ENCODE measurements at places on chromosomes 2 and 18.

- DNase-seq = no peak
These were observed 3.6 kb downstream of the LGALSL start for GRCh38 chr2:64457524-64457923.

DNA sequence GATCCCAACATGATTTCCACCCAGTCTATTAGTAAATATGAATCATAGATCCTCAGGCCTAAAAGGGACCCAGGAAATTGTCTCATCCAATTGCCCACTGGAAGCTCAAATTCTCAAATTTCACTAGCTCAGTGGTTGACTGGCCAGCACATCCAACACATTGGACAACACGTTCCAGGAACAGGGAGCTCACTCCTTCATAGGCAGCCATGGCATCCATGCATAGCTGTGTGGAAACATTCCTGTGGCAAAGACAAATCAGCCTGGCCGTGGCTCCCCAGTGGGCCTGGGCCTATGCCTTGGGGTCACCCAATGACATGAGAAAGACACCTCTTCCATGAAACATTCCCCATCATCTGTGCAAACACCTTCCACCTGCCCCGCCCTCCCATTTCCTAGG is 261.1 kb downstream of the ANAPC1 start:
- DNase-seq = no peak

DNA sequence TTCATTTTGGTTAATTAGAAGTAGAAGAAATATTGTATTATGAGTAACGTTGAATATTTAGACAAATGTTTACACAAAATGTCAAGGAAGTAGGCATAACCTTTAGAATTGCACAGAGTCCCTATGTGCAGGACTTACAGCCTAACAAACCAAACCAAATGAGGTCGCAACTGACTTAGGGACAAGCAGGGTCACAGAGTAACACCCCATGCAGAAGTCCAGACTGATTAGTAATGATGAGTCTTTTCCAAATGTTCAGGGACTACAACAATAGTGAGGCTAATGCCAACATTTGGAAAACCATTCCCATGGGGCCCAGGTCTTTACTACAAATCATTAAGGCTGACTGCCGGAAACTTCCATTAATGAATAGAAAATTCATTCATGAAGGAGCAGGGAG is 452.5 kb upstream of the CHAC2 start:
- no peak for DNase-seq

DNA sequence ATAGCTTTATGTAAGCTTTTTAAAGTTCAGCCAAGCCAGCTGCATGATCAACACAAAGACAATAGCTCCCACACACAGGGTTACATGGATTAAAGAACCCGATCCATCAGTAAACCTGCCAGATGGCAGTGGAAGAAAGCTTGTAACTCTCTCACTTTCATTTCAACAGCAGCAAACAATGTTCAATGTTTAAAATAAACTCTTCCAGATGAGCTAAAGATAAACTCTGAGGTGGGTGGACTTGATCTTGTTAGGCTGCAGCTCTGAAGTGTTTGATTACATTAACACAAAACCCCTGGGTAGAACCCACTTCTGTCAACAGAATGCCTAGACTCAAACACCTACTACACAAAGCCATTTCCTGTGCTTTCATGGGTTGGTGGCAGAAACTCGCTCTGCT is 13.9 kb downstream of the RDH14 start:
- DNase-seq = no peak

DNA sequence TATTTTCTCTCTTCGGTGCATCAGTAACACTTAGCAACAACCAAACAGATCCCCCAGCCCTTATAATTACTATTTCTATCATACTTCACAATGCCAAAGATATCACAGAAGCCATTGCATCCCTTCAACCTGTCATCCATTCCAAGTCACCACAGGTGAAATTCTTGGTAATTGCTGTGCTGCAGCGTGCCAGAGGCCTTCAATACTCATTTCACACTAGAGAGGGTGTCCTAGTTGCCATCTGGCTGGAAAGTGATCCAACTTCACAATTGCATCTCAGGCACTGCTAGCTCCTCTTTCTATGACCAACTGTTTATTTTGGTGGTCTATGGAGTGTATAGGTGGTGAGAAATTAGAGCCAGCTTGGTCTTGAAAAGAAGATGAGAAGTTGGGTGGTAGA is 131.2 kb downstream of the NUP35 start:
- DNase-seq = no peak

GRCh38 chr2:200193791-200194190 is 112.7 kb upstream of the SPATS2L start:
- DNase-seq = no peak

DNA sequence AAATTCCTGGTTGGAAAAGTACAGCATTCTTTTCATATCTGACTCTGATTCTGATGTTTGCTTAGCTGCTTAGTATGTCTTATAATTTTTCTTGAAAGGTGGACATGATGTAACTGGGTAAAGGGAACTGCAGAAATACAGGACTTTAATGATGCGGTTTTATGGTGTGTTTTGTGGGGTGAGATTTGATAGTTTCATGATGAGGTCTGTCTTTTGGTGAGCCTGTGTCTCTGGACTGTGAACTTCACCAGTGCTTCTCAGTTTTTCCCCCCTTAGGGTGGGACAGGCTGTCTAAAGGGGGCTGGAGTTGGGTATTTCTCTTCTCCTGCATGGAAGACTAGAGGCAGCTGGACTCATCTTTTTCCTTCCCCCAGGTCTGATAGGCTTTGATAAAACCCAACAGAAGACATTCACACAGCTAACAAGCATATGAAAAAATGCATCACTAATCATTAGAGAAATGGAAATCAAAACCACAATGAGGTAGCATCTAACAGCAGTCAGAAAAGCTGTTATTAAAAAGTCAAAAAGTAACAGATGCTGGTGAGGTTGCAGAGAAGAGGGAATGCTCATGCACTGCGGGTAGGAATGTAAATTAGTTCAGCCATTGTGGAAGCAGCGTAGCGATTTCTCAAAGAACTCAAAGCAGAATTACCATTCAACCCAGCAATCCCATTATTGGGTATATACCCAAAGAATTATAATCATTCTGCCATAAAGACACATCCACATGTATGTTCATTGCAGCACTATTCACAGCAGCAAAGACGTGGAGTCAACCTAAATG is 77.6 kb downstream of the EPC2 start:
- DNase-seq = no peak

DNA sequence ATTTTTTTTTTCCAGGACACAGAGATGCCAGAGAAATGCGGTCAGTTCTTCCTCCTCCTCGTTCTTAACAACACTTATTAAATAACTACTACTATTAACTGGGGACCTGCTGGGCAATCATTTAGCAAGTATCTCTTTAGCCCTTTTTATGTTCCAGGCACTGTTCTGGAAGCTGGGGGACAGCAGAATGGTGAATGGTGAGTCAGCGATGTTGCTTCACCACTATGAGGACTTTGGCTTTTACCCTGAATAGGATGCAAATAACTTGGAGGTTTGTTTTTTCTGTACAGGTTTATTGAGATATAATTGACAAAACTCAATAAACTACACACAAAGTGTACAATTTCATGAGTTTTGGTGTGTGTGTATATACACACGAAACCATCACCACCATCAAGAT is 179.9 kb upstream of the MSH6 start:
- DNase-seq = no peak

DNA sequence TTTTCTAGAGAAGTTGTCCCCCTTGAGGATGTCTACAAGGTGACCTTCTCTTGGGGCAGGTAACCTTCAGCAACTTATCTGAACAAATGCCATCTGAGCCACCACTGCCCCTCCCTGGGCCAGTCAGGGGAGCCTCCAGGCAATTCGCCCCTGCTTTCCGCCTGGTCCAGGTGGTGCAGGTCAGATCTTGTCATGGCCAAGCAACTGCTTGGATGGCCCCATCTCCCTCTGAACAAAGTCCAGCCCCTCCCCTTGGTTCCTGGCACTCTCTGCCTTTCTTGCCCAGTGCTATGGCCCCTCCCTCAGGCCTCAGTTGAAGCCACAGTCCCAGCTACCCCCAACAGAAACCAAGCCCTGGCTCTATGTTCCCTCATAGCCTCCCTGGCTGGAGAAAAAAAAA is 138.7 kb downstream of the ALPK2 start:
- no peak for DNase-seq

DNA sequence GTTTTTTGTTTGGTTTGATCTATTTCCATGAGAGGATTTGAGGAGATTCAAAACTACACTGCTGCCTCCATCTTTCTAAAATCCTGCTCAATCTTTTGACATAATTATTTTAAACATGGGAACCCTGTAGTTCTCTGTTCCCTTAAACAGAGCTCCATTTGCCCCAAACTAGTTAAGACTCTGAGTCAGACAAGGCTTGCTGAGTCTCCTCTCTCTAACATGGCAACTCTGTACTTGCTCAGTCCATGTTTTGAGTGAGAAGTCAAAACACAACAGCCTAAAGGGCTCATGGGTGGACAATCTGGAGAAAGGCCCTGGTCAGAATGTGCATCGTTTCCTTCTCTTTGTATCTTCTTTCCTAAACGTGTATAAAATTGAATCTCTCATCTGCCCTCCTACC is 7.1 kb upstream of the STAMBP start:
- no peak for DNase-seq

- no peak for DNase-seq
These were observed 210.1 kb downstream of the ZNF521 start for GRCh38 chr18:25141886-25142285.

GRCh38 chr18:42047721-42048120 is 92.7 kb downstream of the PIK3C3 start:
- DNase-seq = no peak

DNA sequence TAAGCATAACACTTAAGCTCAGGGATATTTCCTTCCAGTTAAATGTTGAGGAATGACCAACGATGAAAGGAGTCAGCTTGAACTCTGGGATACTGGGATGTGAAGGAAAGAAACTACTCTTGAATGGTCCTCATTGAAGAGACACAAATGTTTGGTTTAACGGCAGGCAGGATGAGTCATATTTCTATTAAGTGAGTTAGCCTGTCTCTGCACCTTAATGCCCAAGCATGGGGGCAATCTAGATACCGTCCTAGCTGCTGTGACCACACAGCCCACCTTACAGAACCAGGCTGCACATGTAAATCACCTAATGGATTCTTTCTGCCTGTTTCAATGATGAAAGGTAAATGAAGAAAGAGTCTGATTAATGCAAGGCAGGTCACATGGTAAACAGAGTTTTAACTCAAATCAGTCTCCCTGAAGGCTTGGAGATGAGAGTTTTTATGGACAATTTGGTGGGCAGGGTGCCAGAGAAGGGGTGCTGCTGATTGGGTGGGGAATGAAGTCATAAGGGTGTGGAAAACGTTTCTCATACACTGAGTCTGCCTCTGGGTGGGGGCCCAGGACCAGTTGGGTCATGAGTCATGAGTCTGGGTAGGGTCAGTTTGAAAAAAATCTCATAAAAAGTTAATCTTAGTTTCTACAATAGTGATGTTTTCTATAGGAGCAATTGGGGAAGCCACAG is 144.6 kb upstream of the MMADHC start:
- DNase-seq = no peak

- peak; percentile 77 for DNase-seq
These were observed 38.3 kb downstream of the DHRS9 start for GRCh38 chr2:169107645-169108044.

GRCh38 chr2:20596193-20596972 is 54.5 kb downstream of the HS1BP3 start:
- no peak for DNase-seq

DNA sequence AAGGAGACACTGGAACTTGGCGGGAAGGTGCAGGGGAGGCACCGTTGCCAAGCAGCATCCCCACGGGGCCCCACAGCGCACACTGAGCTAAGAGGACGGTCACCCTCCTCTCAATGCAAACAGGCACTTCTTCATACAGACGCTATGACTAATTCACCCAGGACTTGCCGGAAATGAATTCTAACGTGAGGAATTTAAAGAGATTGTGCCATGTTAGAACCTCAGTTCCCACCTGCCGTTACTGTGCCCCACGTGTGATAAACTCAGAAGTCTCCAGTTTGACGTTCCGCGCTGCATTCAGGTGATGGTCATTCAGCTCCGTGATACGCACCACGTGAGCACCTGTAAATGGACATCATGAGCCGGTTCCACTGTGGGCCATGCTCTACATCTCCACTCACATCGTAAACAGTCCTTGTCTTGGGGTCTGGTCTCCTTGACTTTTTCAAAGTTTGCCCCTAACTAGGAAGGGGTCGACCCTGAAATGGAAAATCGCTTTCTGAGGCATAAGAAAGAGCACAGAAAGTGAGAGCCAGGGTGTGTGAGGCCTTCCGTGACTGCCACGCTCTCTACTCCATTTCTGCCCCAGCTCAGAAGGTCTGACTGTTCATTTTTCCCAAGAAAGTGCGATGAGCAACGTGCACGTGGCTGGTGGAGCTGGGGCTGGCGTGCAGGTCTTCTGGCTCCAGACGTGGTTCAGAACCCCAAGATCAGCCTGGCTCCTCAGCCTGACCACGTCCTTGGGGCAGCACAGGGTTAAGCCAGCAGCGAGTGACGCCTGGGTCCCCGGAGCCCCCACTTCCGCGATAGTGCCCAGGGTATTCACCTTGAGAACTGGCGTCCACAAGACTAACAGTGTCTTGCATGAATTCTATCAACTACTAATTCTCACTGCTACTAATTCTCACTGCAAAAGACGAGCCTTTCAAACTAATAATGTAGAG is 35.1 kb downstream of the TMEM18 start:
- DNase-seq = no peak

GRCh38 chr18:6017171-6017570 is 121.8 kb upstream of the TMEM200C start:
- no peak for DNase-seq

DNA sequence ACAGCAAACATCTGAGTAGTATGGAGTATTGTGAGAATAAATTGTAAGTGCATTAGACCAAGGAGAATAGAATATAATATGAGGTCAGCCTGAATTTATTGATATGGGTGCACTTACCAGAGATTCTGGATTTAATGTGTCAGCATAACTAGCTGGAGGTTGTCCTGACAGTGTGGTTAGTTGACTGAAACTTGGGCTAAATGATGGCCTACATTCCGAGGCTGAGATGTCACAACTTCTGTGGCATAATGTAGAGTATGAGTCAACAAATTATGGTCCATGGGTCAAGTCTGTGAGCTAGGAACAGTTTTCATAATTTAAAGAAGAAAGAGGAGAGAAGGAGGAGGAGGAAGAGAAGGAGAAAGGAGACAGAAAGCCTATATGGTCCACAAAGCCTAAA is 127.6 kb downstream of the QPCT start:
- DNase-seq = no peak

- DNase-seq = no peak
These were observed 714.6 kb downstream of the MBD2 start for GRCh38 chr18:53509886-53510285.

Data from activated CD4-positive, alpha-beta T cell treated with anti-CD3 and anti-CD28 coated beads, Interleukin-10, Interleukin-2, amounts not matched to agents 100 ng/mL and 50 ng/mL, durations not matched to agents 16 hours and 8 hours (primary cell).